Activated CD8-positive, alpha-beta memory T cell treated with anti-CD3 and anti-CD28 coated beads for 48 hours (primary cell): ENCODE measurements at places on chromosomes 11 and 22.

DNA sequence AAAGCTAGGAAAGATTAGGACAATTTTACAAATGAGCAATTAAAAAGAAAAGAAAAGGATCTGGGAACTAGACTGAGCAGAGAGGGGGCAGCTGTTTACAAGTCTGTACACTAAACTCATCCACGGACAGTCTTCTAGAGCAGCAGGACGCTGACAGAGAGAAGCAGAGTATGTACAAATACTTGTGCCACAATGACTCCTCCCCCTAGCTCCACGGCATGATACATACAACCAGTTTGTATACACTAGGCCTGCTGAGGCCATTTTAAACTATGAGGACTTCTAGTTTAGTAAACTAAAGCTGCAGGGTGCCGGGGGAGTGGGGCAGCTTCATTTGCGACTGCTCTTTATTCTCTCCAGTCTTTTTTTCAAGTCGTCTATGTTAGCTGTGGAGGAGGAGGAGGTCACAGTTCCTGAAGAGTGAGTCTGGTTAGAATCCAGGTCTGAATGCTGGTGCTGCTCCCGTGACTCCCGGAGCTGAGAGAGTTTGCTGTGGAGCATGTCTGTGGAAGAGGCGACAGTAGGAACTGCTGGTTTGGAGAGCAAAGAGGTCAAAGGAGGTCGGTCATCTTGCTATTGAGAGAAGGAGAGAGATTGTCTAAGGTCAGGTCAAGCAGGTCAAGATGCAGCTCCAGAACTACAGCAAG is 24.8 kb downstream of the F2 start:
- no peak for DNase-seq

GRCh38 chr22:32127904-32128303 is 31.2 kb downstream of the C22orf42 start:
- DNase-seq = no peak

DNA sequence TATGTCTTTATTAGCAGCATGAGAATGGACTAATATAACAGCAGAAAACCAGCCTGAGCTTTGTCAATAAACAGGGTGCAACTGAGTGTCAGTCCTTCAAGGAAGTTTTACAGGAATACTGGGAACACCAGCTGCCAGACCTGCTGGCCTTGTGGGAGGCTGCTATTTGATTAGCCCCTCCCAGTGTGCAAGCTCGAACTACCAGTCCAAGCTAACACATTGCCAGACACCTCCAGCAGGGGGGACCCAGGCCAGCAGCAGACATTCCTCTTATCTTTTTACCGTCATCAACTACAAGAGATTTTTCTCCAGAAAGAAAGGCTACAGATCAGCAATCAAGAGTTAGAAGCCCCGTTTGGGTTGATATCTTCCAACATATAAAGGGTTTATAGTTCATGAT is 942.8 kb upstream of the TENM4 start:
- no peak for DNase-seq

GRCh38 chr11:9701799-9702198 is 37.9 kb downstream of the SWAP70 start:
- no peak for DNase-seq

GRCh38 chr11:134483291-134483690 is 71.2 kb upstream of the B3GAT1 start:
- no peak for DNase-seq

GRCh38 chr22:17106785-17107546 is 14.2 kb downstream of the TMEM121B start:
- no peak for DNase-seq
